Activated naive CD4-positive, alpha-beta T cell (primary cell): ENCODE measurements at places on chromosomes 2 and 18.

GRCh38 chr2:217184242-217184641, 324.4 kb upstream of the TNP1 start:
- no peak for DNase-seq

DNA sequence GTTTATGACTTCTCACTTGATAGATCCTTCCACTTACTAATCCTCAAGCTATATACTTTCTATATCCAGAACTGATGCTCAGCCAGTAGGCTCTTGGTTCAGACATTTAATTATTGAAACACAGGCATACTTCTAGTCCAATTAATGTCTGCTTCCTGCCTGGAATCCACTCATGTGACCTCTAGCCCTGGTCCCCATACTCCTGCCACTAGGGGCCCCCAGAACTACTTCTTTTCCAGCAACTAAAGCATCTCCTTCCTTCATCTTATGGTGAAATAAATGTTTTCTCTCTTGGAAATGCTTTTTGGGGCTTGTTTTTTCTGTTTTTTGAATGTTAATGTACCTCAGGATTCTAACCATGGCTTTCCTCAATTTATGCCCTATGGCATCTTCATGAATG, 527.6 kb downstream of the SATB2 start:
- no peak for DNase-seq

DNA sequence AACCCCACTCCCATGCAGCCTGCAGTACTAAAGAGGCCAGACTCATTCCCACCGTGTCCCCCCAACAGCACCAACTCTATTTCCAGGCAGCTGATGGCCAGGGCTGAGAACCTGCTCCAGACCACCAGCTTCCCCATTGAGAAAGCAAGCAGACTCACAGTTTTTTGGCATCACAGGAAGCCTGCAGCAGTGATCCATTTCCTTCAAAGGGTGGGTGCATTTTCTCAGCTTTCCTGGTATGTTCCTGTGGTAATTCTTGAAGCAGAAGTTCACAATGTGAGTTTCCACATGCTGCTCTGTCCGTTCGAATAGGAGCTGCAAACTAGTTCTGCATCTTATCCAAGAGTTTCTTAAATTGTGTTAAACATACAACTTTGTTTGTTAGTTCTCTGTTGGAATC, 1249.6 kb upstream of the FAM98A start:
- DNase-seq = no peak

- no peak for DNase-seq
Observed at GRCh38 chr2:3142210-3142609, 235.4 kb downstream of the EIPR1 start.

DNA sequence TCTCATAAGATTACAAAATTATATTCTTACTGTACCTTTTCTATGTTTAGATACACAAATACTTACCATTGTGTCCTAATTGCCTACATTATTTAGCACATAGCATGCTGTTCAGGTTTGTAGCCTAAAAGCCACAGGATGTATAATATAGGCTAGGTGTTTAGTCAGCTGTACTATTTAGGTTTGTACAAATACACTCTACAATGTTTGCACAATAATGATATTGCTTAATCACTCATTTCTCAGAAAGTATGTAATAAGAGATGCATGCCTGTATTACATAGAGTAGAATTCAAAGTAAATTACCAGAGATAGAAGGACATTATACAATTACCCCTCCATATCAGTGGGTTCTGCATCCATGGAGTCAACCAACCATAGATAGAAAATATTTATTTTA, 201.1 kb upstream of the COL3A1 start:
- no peak for DNase-seq

DNA sequence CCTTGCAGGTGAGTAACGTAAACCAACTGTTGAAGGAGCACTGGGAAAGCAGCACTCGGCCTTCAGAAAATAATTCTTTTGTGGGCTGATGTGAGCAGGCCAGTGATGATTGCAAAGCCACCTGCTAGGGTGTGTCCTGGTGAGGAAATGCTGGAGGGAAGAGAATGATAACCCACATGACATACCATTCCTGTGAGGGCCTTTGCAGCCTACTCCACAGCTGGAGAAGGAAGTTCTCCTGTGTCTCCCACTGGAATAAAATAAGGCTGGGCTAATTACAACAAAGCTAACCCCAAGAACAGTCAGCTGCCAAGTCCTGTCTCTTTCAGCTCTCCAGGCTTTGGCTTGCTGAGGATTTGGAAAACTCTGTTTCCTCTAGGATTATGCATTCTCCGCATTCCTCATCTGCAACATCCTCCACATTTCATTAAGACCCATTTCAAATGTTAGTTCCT, 16.7 kb upstream of the DSG1 start:
- no peak for DNase-seq

DNA sequence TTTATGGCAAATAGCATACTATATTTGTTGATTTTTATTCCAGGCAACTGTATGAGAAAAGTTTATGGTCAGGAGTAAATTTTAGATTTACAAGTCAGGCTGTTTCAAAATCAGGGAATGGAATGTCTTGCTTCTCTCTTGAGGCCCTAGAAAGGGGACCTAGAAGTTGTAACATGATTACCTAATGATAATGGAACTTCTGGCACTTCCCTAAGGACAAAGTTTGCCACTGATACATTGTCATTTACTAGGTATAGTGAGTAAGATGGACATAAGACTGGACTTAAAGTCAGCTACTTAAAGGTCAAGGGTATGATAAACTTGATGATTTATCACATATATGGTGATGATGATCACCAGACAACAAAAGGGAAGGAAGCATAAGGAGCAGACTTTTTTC, 103.3 kb upstream of the VRK2 start:
- DNase-seq = no peak

DNA sequence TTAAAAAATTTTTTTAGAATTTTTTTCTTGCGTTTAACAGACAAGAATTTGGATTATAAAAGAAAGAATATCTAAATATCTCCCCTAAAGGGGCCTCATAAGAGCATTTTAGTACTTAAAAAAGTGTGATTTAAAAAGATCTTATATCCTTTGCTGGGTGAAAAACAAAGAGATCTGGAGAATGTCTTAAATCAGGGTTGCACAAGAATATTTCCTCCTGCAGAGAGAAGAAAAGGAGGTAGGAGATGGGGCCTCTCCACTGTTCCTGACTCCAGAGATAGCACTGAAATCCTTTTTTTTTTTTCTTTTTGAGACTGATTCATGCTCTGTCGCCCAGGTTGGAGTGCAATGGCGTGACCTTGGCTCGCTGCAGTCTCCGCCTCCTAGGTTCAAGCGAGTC, 68.5 kb upstream of the OSR1 start:
- no peak for DNase-seq
